Left hindlimb (tissue), 1 donor: ENCODE measurements at places on chromosomes 1 and 21.

- peak; percentile 85 for DNase-seq
Observed at GRCh38 chr1:155226188-155226909, 17.9 kb downstream of the MTX1 start.

GRCh38 chr1:81435175-81435574 lies 365.6 kb upstream of the ADGRL2 start:
- DNase-seq = no peak

- no peak for DNase-seq
Observed at GRCh38 chr21:23725576-23725975, 1881.7 kb downstream of the MRPL39 start.

- DNase-seq = no peak
Observed at GRCh38 chr1:244840219-244840794, 4.8 kb downstream of the COX20 start.

GRCh38 chr1:232613752-232614381 lies 16.1 kb downstream of the SIPA1L2 start:
- DNase-seq = no peak

DNA sequence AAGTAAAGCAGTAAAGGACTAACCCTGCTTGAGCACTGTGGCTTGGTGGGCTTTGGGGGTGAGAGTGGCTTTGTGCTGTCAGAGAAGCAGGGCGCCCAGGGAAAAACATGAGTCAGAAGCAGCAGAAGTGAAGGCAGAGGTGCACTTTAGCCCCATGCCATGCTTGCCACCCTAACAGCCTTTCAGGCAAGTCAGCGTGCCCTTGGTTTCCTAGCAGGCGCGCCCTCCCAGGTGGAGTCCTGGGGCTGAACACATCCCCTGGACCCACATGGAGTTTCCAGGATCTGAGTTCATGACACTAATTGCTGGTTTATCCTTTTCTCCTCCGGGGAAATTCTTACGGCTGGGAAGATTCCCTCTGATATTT lies 106.6 kb downstream of the TLR5 start:
- DNase-seq = no peak

- DNase-seq = peak; percentile 74
Observed at GRCh38 chr1:171438441-171438840, 46.9 kb upstream of the PRRC2C start.

GRCh38 chr1:171159148-171159547 lies 26.0 kb upstream of the FMO2 start:
- no peak for DNase-seq

DNA sequence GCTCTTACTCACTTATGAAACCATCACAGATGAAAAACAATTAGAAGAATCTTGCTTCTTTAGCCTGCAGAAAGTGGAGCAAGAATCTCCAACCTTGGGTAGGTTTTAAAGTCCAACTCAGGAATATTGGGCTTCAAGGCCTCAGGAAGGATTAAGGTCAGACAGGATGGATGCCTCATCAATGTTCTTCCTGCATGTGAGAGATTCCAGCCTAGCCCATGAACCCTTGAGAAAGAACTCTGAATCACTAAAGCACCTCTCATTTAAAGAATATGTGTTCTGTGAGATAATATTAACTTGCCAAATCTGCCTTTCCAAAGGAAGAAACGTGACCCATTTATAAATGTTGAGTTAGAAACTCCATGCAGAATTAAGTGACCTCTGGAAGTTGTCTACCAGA lies 345.2 kb upstream of the CAMK1G start:
- no peak for DNase-seq

DNA sequence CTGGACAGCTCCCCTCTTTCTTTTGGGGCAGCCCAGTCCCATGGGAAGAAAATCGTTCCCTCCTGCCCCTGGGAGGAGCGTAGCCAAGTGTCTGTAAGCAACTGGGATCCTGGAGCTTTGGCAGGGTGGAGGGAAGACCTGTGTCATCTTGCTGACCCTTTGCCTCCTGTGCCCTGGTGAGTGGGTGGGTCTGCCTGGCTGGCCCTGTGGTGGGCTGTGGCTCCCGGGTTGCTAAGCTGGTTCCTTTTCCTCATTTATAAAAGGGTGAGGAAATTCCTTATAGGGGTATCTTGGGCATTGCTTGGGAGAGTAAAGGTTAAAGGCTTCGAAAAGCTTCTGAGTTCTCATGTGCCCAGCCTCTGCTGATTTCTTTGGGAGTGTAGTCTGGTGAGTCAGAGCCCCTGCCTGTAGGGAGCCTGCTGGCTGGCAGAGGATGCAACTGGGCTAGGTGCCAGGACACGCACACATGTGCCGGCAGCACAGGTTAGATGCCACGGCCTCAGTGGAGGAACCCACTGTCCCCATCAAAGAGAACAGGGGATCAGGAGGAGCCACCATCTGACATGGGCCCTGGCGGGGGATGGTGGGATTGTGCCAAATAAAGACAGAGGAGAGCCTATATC lies 85.2 kb downstream of the ARHGEF10L start:
- no peak for DNase-seq

GRCh38 chr1:6960291-6960811 lies 175.1 kb downstream of the CAMTA1 start:
- DNase-seq = peak; percentile 85

DNA sequence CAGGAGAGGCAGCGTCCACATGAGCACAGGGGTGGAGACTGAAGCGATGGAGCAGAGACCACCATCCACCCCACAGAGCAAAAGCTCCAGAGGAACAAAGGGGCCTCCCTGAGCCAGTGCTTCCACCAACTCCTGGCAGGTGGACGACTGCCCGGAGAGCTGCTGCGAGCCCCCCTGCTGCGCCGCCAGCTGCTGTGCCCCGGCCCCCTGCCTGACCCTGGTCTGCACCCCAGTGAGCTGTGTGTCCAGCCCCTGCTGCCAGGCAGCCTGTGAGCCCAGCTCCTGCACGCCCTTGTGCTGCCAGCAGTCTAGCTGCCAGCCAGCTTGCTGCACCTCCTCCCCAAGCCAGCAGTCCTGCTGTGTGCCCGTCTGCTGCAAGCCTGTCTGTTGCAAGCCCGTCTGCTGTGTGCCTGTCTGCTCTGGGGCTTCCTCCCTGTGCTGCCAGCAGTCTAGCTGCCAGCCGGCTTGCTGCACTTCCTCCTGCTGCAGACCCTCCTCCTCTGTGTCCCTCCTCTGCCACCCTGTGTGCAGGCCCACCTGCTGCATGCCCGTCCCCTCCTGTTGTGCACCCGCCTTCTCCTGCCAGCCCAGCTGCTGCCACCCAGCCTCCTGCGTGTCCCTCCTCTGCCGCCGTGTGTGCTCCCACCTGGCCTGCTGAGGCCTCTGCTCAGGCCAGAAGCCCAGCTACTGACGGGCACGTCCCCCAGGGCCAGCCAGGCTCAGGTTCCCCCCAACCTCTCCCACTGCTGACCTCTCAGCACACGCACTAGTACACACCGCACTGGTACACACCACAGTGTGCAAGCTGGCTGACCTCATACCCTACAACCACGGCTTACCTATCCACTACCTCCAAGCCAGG lies 5.4 kb downstream of the KRTAP10-12 start:
- DNase-seq = no peak

GRCh38 chr1:116895073-116895472 lies 14.6 kb upstream of the PTGFRN start:
- DNase-seq = no peak

GRCh38 chr1:190138266-190138665 lies 339.4 kb downstream of the BRINP3 start:
- DNase-seq = no peak

DNA sequence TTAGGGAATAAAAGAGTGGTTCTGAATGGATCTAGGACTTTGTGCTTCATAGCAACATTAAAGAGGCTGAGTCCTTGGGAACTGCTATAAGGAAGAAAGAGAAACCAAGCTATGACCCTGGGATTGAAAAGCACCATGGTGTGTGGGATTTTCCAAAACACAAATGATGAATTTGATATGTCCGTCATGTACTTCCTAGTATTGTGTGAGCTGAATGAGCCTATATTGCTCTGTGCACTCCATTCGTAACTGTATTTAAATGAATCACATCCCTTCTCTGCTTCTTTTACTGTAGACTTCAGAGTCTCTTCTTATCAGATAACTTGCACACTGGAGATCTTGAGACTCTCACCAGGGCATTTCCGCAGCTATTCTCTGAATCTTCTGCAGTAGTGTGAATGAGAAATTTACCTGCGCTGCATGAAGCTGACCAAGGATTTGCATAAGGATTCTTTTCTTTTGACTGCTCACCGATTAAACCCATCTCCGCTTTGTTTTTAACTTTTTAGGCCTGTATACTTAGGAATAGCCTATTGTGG lies 23.1 kb upstream of the OR10J4 start:
- DNase-seq = no peak

DNA sequence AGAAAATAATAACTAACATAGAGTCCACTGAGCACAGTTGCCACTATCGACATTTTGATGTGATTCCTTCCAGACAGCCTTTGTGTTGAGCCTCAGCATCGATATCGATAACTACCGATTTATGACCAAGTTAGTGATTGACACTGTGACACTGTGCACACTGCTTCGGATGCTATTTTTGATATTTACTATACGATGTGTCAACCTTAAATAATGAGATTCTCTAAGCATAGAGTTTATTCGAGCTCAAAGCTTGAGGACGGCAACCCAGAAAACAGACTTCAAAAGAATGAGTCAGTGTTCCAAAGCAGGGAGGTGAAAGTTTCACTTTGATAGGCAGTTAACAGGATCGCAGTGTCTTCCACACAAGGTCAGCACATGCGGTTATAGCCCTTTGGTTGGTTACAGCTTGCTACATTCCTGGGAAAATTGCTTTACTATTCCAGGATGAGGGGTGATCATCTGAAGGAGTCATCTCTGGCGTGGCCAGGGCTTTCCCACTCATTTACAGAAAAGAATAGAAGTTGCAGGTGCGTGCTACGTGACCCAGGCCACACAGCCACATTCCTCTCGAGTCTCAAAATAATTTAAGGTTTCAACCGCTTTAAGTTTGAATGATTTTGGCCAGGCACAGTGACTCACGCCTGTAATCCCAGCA lies 53.6 kb upstream of the EFHD2 start:
- DNase-seq = no peak

DNA sequence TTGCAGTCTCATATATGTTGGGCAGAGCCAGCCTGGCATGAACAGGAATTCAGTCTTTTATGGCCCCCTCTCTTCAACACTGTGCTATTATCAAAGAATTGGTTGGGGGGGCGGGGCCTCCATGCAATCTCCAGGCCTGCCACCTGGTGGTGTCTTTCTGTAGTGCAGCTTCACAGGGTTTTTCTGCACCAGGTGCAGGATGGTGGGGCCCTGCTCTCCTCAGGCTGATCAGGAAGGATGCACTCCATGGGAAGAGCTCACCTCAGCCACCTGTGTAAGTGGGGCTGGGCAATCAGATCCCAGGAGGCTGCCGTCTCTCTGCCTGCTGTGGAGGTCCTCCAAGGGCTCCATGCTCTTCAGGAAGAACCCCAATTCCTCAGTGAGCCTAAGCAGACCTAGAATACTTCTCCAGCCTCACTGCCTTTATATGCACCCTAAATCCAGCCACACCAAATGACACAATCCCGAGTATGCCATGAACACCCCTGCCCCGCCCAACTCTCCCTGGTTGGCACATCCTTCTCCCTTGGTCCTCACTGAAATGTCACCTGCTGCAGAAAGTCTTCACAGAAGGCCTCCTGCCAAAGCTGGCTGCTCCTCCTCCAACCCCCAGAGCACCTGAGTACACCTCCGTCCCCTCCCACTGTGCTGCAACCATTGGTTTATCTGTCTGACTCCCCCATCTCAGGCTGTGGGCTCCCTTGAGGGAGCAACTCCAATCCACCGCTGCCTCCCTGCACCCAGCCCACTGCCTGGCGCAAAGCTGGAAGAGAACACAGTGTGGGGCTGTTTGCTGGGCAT lies 16.5 kb downstream of the STK40 start:
- DNase-seq = peak; percentile 81

GRCh38 chr1:101959456-101959855 lies 37.3 kb downstream of the OLFM3 start:
- DNase-seq = no peak

GRCh38 chr1:116147972-116148371 lies 36.8 kb downstream of the MAB21L3 start:
- no peak for DNase-seq

- DNase-seq = no peak
Observed at GRCh38 chr1:228259951-228260350, 52.1 kb downstream of the OBSCN start.

DNA sequence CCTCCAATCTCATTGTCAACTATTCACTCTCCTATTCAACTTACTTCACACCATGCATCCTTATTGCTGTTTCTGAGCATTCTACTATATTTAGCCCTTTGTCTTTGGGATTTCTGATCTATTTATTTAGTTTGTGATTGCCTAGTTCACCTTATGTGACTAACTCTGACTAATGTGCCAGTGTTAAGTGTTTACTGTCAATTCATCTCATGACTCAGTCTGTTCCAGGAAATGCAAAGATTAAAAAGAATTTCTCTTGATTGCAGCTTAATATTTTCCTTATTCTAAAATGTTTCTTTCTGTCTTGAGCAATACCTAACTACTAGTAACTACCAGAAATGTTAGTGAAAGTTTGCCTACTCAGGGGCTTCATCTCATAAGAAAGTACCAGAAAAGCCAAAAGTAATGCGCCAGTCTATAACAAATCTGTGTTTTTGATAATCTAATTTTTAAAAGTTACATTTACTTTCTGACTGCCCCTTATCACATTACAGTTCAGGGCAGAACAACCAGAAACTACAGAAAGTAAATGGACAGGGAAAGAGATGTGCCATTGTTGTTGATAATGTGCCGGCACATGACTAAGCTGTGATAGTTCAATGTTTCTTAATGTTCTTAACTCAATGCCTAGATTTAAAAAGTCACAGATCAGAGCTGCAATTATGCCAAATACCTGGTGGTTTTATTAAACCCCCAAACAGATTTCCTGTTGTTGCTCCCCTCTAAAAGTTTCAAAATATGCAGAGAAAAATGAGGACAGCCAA lies 556.5 kb downstream of the PTBP2 start:
- no peak for DNase-seq

DNA sequence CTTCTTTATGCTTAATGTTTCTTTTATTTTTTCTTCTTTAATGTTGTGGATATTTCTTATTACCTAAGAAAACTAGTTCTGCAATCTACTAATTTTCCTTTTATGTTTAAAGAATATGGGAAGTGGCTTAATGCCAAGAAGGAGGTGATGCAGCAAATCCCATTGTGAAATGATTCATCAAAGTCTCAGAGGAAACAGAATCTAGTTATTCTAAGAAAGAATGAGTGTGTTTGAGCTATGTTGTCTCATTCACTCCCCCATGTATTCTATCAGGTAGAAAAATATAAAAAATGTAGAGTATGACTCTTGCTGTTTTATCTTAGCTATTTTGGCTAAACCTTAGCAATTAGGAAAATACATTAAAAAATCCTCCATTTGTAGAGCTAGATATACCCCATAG lies 659.9 kb upstream of the RGS18 start:
- DNase-seq = no peak

- peak; percentile 47 for DNase-seq
Observed at GRCh38 chr1:151526735-151527525, 13.2 kb upstream of the TUFT1 start.

- DNase-seq = no peak
Observed at GRCh38 chr1:172781513-172782140, 122.7 kb downstream of the FASLG start.

DNA sequence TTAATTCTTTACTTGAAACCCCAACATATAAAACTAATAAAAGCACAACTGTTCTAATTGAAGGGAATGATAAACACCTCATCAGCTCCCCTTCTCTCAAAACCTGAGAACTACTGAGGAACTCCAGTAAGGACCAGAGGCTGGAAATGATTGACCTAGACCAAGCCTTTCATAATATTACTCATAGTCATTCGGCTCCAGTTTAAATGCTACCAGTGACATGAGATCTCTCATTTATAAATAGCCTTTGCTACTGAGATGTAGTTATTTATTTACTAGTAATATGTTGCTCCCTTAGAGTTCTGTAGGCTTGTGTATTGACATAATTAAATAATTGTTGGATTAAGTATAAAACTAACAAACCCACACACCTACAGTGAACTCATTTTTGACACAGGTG lies 209.8 kb upstream of the PRMT6 start:
- DNase-seq = no peak
